Stimulated activated CD8-positive, alpha-beta memory T cell treated with anti-CD3 and anti-CD28 coated beads, Interleukin-4, amount 100 ng/mL, for 1 hour (primary cell): ENCODE measurements at places on chromosomes 1 and 21.

- no peak for DNase-seq
Measured at GRCh38 chr1:85283475-85284199, 7.2 kb upstream of the BCL10 start.

GRCh38 chr1:115890580-115890979 is 49.7 kb upstream of the NHLH2 start:
- DNase-seq: no peak

DNA sequence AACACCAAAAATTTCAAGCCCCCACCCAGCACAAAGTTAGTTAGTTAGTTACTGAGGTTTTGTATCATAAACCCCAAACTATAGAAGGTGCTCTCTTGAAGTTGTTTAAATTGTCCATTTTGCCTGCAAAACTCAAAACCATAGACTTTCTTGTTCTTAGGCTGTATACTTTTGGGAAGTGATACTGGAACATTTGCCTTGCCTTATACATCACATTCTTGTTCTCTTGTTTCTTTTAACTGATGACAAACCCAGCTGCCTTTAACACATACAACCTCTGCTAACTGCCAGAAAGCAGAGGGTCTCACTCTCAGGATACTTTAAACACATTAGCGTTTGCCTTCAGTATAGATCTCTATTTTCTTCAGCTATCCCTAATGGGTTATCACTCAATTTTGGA is 570.5 kb downstream of the MRPL39 start:
- no peak for DNase-seq

DNA sequence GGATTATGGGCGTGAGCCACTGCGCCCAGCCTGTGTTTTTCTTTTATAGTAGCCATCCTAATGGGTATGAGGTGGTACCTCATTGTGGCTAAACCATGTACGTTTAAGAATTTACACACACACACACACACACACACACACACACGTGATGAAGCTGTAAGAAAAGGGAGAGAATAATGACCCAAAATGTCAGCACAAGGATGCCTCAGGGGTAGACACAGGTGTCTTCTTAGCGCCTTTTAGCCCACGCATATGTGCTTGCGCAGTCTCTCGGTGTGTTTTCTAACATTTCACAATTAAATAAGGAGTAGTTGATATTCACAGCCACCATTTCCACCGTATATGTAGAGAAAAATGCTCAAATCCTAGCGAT is 782 bp upstream of the PFKL start:
- no peak for DNase-seq

- DNase-seq: no peak
Measured at GRCh38 chr1:29050166-29050565, 73.5 kb downstream of the TMEM200B start.

DNA sequence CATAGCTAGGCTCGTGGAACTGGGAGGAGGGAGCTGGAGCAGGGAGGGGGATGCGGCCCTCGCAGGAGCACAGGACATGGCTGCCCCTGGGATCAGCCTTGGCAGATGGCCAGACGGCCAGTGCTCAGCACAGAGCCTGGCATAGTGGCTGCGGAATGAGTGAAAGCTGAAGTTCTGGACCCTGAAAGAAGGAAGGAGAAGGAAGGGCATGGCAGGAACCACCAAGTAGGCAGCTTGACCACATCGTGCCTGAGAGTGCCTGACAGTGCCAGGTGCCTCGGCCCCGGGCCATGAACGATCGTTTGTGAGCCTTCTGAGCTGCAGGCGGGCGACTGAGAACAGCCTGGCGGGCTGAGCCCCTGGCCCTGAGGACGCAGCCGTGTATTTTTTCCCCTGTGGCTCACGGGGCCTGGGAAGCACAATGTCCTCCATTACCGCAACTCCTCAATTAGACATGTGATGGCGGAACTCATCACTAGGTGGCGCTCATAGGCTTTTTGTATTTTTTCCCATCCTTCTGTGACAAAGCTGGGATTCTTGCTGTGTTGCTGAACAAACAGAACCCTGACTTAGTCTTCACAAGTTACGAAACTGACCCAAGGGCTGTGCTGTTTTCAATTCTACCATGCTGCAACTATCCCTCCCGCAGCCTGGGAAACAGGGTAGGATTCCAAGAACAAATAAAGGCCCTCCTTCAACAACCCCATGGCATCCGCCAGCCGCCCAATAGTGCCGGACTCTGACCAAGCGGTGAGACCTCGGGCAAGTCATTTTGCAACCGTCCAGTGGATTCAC is 29.9 kb upstream of the TMEM61 start:
- DNase-seq: no peak

GRCh38 chr1:204383163-204383904 is 23.6 kb upstream of the PLEKHA6 start:
- DNase-seq: no peak

GRCh38 chr1:189158155-189158554 is 1319.5 kb downstream of the BRINP3 start:
- no peak for DNase-seq

GRCh38 chr1:236395230-236395946 is 1.3 kb downstream of the EDARADD start:
- peak; percentile 23 for DNase-seq

DNA sequence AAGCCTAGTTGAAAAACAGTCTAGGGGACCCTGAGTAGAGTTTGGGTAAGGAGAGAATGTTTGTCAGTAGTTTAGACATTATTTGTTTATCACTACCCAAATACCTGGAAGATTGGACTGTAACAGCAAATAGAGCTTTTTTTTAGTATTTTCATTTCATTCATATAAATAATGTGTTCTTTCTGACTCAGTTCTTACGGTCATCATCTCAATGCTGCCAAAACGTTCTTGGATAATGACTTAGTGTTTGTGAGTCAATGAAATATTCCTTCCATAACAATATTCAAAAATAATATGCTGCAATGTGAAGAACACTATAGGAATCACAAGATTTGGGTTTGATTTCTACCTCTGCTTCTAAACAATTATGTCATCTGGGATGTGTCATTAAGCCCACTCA is 400.0 kb upstream of the PKN2 start:
- no peak for DNase-seq

DNA sequence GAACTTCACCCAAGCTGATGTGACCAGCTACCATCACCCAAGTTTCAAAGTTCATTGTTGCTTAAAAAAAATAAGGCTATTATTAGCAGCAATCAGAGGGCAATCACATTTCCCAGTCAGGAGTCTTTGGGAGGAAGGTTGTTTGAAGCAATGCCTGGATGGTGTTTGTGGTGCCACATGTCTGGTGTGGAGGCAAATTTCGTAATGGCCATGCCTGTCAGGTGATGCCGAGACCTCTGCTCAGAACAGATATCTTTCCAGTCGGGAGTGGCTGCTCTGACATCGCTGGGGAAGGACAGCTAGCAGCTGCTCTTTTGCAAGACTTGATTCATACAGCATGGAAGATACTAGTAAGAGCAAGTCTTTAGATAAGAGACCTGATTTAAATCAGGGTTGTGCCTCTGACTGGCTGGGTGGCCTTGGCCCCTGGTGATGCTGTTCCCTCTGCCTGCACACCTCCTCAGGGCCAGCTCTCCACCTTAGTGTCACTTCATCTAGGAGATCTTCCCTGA is 187.8 kb upstream of the JUN start:
- DNase-seq: no peak
